ENCODE measurements at places on chromosomes 3 and 15. TPM values are rescaled to one million over a fixed set of nuclear protein-coding genes. Genes with fewer than 3 reads are reported as not detected.

Gene UCN2
- 0.54 TPM for total RNA-seq

- no peak for DNase-seq
Measured at GRCh38 chr3:58074997-58075396, 66.8 kb downstream of the FLNB start.

DNA sequence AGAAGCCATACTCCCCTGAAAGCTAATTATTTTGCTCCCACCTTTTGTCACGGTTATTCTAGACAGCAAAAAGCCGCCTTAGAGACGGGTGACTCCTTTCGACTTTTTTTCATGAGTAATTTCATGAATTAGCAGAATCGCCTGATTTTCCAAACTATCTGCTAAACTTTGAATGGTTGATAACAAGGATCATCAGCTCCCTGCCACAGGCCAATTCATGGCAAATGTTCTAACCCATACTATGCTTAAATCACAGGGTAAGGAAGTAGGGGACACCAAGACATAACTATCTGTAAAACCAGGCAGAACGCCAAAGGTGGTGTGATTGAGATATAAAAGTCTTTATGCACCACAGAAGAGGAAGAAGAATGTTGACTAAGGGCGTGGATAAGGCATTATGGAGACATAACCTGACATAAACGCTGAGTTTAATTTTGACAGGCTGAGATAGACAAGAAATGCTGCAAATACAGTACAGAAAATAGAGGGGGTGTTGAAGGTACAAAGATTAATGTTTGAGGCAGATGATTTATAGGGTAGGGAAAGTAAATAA is 891 bp upstream of the DMXL2 start:
- DNase-seq, result no peak

- peak; percentile 47 for DNase-seq
Measured at GRCh38 chr15:39094116-39094515, 486.8 kb upstream of the THBS1 start.
